ENCODE measurements at places on chromosomes 12 and 14.

DNA sequence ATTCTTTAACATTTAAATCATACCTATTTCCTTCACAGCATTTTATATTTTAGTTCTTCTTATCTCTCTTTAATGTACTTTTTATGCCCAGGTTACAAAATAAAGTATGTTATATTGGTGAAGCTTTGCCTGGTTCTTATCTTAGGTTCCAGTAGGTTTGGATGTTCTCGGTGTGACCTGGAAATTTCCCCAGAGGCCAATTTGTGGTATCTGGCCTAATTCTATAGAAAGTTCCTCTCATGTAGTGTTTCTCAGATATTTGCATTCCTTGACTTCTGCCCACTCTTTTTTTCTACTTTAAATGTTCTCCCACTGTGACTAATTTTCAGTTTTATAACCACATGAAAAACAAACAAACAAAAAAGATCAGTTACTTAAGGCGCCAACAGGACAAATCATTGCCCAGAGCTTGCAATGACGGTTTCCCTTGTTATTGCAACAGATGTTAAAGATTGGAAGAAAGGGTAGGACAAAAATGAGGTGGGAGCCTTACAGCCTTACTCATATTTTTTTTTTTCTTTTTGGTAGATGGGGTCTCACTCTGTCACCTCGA lies 41.2 kb upstream of the PPM1H start:
- no peak for DNase-seq

DNA sequence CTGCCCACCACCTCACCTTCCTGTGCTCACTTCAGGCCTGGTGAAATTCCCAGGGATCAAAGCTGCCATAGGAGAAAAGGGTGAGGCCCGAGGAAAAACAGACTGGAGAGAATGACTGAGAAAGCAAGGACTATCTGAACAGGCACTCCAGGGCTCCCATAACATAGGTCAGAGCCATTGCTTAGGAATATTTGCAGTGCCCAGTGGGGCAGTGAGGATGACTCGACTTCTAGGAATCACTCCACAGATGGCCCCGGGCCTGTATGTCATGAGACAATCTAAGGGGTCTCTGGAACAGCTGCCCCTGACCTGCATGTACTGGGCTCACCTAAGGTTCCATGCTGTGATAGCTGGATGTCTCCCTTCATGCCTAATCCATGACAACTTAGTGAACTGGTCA lies 51.6 kb downstream of the GPHB5 start:
- no peak for DNase-seq

- no peak for DNase-seq
These were observed 35.1 kb downstream of the PPP2R5E start for GRCh38 chr14:63508033-63508432.

DNA sequence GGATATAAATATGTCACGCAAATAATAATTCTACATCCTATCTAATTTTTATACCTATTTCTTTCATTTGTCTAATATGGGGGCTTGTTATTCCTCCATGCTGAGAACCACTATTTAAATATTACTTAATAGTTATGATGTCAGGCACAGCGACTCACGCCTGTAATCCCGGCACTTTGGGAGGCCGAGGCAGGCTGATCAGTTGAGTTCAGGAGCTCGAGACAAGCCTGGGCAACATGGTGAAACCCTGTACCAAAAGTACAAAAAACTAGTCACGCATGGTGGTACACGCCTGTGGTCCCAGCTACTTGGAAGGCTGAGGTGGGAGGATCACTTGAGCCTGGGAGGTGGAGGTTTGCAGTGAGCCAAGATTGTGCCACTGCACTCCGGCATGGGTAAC lies 45.2 kb downstream of the GXYLT1 start:
- DNase-seq: no peak

DNA sequence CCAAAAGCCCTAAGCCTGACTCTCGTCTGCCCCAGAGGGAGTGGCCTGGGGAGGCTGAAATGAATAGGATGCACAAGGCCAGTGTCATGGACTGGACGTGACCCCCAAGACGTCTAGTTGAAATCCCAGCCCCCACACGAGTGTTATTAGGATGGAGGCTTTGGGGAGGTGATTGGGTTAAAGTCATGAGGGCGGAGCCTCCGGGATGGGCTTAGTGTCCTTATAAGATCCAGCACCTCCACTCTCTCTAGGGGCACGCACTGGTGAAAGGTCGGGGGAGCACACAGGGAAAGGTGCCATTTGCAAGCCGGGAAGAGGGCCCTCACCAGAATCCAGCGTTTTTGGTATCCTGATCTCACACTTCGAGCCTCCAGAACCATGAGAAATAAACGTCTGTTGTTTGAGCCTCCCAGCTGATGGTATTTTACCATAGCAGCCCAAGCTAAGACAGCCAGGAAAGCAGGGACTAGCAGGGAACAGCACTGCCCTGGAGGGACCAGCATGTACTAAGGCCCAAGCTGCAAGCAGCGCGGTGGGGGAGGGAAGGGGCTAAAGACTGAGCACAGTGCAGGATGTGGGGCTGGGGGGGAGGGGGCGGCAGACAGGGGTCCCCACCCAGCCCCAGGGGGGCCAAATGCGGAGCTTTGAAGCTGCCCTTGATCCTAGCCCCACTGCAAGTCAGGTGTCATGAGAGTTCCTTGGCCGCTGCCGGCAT lies 78.3 kb upstream of the NCOR2 start:
- no peak for DNase-seq

GRCh38 chr12:123063535-123063934 lies 83.1 kb downstream of the ARL6IP4 start:
- no peak for DNase-seq

GRCh38 chr14:54985156-54985555 lies 41.7 kb downstream of the WDHD1 start:
- no peak for DNase-seq

GRCh38 chr14:88556581-88556980 lies 1.8 kb upstream of the PTPN21 start:
- no peak for DNase-seq

- DNase-seq: no peak
These were observed at the start of gene DTX1 for GRCh38 chr12:113056631-113057488. DTX1 (plus strand) TSS chr12:113056730; CDS start chr12:113058193, 1,463 bp downstream.

- no peak for DNase-seq
These were observed 434.1 kb upstream of the OR4E1 start for GRCh38 chr14:22107753-22108152.

DNA sequence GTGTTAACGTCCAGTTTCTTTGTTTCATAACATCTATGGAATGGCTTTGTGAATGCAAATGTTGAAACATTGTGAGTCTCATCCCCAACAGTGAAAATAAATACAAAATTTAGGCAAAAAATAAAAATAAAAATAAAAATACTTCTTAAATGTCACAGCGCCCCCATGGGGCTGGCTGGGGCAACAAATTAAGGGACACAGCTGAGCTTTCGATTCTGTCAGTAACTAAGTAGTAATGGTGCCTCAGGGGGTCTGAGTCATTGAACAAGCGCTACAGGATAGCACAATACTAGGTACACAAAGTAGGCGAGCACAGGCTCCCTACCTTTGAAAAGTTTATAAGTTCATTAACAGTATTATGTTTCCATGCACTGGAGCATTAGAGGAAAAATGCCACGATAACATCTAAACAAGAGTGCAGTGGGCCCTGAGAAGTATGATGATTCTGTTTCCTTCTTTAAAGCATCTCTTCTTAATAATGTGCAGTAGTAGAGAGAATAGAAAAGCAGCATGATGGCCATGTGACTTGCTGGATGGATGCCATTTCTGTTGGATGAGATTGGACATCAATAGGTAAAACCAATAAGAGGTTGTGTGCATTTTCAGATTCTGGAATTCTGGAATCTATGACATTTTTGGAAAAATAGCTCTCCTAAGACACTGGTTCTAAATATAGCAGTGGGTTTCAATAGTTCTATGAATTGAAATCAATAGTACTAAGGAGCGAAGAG lies 667.2 kb downstream of the DIO2 start:
- peak; percentile 27 for DNase-seq

GRCh38 chr14:87908550-87908949 lies 84.4 kb downstream of the GALC start:
- DNase-seq: no peak

- peak; percentile 41 for DNase-seq
These were observed 12.4 kb downstream of the MGST1 start for GRCh38 chr12:16359512-16360491.

GRCh38 chr12:96045566-96045965 lies 10.2 kb upstream of the LTA4H start:
- no peak for DNase-seq

- DNase-seq: peak; percentile 31
These were observed 131.2 kb downstream of the NUBPL start for GRCh38 chr14:31692376-31692781.

DNA sequence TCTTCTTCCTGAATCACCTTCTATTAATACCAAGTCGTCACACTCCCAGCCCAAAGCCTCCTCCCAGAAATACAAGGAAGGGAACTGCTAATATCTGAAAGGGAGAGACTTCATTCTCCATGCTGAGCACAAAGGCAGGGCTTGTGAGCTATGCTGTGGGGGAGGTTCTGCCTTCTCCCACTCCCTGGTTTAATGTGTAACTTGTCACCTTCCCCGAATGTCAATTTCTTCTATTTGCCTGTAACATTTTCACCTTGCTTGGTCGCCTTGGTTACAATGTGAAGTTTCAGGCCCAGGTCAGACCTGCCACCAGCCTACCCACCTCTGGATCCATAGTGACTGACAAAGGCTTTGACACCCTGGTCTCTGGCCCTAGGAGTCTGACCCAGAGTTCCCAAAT lies 82.0 kb upstream of the ESRRB start:
- DNase-seq: no peak

- DNase-seq: peak; percentile 78
These were observed 1493.1 kb upstream of the FLRT2 start for GRCh38 chr14:84036840-84037239.

GRCh38 chr12:54368025-54368708 lies 3.9 kb upstream of the GPR84 start:
- no peak for DNase-seq

- DNase-seq: no peak
These were observed 135.4 kb downstream of the ZFP36L1 start for GRCh38 chr14:68657300-68658028.

GRCh38 chr12:114399664-114400211 lies 6.2 kb downstream of the TBX5 start:
- DNase-seq: peak; percentile 51

DNA sequence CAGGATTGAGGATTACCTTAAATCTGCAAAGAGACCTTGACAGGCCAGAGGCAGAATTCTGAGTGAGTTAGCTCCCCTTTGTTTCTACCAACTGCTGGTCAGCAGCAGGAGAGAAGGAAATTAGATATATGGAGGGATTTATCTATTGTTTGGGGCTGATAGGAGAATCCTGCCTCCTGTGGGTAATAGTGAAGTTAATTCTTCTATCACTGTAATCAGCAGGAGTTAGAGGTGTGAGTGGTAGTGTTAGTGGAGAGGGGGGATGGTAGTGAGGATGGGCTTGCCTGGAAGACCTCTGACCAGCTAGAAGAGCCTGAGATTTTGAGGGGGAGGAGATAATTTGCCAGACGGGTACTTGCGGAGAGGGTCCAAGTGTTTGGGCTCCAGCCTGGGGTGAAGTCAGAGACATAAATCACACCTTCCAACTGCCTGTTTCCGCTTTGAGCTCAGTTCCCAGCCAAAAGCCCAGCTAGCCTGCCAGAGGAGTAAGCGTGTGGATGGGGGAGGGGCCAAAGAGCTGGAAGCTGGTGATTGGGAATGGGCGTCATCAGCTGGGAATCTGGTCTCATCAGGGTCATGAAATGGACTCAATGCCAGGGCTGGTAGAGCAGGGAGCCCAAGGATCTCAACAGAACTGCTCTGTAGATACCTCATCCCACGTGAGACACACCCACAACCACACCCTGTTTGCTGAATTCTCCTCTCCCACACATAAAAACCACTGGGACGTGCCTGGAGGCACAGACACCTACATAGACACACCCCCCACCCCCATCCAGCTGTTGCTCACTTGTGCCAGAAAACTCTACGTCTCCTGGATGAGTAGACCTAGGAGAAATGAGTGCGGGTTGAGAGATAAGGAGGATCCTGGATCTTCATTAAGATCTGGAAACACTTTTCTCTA lies 13.1 kb upstream of the ITGA5 start:
- DNase-seq: peak; percentile 90

GRCh38 chr12:58645946-58646345 lies 274.4 kb downstream of the LRIG3 start:
- no peak for DNase-seq

DNA sequence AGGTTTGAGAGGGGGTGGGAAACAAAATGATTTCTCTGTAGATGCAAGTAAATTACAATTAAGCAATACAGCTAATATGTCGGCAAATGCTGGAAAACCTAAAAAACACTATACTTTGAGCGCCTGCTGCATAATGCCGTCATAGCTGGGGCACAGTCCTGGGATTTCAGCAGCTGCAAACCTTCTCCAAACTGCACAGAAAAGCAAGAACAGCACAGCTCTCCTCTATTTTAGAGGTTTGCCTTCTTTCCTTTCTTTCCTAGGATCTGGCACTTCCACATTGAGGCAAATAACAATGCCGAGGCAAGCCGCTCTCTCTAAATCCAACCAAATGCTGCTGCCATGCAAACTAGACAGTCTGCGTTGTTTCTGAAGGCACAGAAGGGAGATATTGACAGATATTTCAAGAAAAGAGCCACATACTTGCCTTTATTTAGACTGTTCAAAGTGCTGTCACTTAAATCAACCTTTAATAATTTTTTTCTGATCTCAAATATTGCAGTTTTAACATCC lies 287.1 kb upstream of the G2E3 start:
- no peak for DNase-seq

GRCh38 chr14:36222952-36223468 lies 46.5 kb upstream of the PTCSC3 start:
- DNase-seq: no peak

All from fibroblast of skin of abdomen (primary cell).